ENCODE measurements at places on chromosomes 7 and 10.

DNA sequence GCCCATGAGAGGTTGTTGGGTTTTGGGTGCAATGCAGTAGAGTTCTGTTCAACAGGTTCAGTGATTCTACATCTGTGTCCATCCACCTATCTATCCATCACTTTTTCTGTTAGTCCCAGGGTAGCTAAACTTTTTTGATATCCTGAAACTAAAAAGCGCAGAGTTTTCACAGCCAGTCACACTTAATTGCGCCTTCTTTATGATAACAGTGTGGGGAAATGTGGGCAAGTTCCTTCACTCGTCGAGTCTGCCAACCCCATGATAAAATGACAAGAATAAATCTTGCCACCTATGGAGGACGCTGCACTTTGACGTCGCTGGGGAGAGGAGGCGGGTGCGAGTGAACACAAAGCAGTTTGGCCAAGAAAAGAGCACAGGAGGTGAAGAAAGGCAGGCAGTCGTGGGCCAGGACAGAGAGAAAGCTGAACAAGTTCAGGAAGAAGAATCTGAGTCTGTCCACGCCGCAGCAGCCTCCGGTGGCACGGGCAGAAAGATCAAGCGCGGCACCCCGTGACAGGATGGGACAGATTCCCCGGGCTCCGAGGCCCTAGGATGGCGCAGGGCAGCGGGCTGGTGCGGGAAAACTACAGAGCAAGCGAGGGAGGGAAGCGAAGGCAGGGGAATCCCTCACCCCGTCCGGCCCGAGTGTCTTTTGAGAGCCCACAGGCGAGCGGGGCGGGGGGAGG is 9.2 kb downstream of the SP8 start:
- DNase-seq = no peak

GRCh38 chr7:42617806-42618457 is 293.9 kb downstream of the C7orf25 start:
- DNase-seq = no peak

DNA sequence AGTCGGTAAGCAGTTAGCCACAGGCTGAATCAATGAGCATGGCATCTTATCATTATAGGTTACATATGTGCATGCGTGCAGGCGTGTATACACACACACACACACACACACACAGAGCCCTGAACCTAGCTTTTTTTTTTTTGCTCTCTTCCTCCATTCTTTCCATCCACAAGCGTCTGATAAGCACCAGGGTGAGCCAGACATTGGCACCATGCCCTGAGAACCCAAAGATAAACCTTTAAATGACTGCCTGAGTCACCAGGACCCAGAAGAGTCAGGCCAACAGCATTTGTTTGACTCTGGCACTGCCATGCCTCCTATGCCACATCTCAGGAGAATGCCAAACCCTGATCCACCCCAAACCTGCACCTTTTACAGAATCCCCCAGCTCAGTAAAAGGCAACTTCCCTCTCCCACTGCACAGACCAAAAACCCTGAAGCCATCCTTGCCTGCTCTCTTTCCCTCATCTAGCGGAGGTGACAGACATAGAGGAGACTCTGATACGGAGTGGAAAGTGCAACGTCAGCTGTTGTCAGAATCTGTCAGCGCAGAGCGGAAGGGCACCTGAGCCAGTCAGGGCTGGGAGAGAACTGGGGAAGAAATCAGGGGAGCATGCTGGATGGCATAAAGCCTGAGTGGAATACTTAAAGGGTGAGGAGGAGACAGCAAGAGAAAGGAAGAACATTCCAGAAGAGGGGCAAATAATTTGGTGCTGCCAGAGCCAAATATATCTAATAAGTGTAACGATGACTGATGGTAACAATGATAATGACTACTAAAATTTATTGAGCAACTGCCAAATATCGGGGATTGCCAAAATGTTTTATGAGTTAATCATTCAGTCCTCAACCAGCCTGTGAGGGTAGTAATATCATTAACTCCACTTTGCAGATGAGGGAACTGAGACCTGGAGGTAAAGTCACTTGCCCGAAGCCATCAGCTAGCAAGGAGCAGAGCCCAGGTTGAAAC is 3.2 kb downstream of the PARP12 start:
- DNase-seq = no peak

DNA sequence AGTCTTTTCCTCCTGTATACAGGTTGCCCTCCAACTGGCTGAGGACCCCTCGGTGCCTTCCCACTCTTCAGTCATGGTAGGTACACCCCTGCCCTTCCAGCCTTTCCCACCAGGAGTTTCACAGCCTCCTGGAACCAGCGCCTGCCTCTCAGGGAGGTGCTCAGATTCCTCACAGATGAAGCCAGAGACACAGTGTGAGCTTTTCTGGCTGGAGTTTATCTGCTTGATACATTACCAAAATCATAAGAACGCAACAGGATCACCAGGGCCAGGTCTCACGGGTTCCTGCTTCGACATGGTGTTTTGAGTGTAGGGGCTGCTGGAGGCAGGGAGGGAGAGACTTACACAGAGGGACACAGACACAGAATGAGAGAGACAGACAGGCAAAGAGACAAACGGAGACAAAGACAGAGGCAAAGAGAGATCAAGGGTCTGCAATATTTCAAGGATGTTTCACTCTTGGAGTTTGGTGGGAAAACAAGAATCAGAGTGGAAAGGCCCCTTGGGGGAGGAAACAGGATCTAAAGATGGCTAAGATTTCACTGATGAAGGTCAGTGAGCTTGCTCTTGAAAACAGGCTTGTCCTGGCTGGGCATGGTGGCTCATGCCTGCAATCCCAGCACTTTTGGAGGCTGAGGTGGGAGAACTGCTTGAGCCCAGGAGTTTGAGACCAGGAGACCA is 6.5 kb upstream of the INMT start:
- no peak for DNase-seq

All from activated T-helper 2 cell treated with anti-CD3 and anti-CD28 coated beads, Interferon-gamma antibody, Interleukin-2, Interleukin-4, amounts not matched to agents 10 μg/mL and 5 μg/mL and 100 μg/mL, durations not matched to agents 14 hours and 24 hours and 36 hours (primary cell).